Retinal pigment epithelial cell (primary cell): ENCODE measurements at places on chromosomes 5 and 9.

DNA sequence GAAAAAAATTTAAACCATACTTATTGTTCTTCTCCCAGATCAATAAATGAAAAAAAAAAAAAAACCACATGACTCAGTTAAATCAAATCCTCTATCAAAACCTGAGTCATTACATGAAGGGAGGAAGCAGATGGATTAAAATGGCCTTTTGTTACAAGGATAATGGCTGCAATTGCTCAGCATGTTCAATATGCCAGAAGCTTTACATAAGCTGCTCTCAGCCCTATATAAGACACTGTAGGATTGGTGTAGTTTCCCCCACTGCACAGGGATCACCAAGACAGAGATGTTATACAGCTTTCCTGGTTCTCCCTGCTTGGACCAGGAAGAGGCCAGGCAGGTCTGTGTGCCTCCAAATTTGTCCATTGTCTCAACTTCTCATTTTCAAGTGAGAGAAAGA, 101.6 kb upstream of the MAP1B start:
- DNase-seq = no peak

GRCh38 chr9:24652181-24652580, 106.5 kb upstream of the IZUMO3 start:
- no peak for DNase-seq

GRCh38 chr9:20319241-20319640, 303.1 kb downstream of the MLLT3 start:
- DNase-seq = no peak

GRCh38 chr5:113124265-113124664, 147.7 kb downstream of the DCP2 start:
- no peak for DNase-seq

DNA sequence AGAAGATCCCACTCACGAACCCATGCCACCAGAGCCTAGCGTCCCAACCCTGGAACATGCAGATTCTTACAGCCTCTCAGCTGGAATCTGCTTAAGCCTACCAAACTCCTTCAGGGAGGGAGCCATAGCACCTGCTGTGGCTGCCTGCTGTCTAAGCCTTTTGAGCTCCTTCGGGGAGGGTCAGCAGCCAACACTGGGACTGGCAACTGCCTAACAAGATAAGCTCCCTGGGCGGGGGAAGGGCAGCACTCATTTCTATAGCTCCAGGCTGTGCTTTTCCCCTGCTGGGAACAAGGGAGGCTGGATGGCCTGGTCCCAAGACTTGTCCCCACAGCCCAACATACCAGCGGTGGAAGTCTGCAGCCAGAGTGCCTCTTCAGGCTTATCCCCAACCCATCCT, 199.1 kb upstream of the OR13F1 start:
- no peak for DNase-seq

- DNase-seq = no peak
Observed at GRCh38 chr9:110919609-110920008, 118.7 kb downstream of the LPAR1 start.

GRCh38 chr5:113047234-113047633, 70.6 kb downstream of the DCP2 start:
- peak; percentile 33 for DNase-seq

DNA sequence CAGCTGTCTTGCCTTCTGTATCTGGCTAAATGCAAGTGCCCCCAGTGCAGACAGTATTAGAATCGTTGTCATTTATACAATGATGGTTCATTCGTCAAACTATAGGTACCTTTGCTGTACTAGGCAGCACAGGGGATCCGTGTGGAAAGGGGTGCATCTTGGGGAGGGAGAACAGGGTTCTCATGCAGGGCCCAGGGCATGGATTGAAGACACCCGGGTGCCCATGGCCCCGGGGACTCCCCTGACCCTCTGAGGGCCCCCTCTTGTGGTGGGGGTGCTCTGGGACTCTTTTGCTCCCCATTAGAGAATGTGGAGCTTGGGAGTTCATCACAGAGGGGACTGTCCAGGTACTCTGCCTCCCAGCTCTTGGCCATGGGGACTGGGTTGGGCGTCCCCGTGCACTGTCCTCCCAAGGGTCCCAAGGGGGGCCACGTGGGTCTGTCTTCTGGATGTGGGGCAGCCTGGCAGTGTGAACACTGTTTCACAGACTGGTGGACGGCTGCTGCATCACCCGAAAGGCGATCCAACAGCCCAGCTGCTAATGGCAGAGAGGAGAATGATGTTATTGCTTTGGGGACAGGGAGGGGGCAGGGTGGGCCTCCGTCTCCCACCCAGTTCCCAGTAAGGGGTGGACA, 36.9 kb upstream of the RXRA start:
- DNase-seq = no peak

DNA sequence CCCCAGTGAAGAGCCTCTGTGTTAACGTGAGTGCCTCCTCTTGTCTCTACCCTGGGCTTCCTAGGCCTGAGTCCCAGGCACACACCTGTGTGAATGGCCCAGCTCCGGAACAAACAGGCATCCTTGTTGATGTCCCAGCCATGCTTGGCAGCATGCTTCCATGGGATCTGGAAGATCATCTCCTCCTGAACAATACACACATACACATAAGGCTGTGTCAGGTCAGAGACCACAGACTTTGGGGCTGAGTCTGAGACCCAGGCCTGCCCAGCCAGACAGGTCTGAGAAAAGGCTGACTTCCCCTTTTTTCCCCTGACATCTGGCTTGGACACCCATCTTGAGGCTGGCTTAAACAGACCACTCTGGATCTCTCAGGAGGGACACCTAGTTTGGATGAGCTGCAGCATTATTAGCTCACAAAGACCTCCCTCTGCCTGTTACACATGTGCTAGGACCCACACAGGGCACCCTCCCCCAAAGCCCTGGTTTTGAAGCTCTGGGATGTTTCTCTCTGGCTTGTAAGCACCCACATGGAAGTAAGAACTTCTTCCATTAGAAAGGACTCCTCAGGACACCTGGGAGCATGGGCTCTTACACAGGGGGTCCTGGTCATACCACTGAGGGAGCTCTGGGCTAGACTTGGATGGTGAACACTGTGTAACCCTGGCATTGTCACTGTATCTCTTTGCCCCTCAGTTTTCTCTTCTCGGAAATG, 2.6 kb downstream of the IRF1 start:
- no peak for DNase-seq

GRCh38 chr5:91345461-91345860, 37.7 kb downstream of the ARRDC3 start:
- DNase-seq = no peak

DNA sequence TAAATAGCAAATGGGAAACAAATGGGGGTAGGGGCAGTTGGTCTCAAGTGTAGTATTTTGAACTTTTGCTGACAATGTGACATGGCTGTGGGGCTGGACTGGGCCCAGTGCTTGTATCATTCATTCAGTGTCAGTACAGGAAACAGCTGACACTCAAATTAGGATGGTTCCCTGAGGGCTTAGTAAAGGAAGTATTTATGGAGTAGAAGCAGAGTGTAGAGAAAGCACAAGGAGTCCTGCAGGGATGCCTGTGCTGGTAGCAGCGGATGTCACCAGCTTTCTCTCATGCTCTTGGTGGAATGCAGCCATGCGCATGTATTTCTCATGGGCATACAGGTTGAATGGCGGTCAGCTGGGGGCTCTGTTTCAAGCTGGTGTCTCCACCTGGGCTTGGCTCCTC, 72.9 kb upstream of the SLC44A1 start:
- no peak for DNase-seq

DNA sequence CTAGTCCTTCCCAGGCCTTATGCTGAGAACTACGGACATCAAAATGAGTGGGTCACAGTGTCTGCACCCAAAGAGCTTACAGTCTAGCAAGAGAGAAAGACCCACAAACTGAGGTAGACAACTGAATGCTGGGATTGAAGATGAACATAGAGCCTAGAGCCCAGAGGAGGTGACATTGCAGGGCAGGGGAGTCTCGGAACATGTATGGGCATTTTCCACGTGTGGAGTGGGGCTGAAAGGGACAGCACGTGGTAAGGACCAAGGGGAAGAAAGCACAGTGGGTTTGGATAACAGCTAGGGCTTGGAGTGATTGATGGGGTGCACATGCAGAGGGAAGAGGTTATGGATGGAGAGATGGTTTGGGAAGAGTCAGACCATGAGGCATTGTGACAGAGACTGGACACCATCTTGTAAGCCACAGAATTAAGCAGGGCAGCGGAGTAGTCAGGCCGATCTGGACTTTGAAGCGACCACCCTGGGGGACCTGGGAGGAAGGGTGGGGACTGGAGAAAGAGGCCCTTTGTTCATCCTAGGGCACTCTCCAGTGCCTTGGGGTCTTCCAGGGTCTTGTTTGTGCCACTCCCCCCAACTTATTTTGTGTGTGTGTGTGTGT, 47.5 kb upstream of the SH3PXD2B start:
- DNase-seq = no peak

DNA sequence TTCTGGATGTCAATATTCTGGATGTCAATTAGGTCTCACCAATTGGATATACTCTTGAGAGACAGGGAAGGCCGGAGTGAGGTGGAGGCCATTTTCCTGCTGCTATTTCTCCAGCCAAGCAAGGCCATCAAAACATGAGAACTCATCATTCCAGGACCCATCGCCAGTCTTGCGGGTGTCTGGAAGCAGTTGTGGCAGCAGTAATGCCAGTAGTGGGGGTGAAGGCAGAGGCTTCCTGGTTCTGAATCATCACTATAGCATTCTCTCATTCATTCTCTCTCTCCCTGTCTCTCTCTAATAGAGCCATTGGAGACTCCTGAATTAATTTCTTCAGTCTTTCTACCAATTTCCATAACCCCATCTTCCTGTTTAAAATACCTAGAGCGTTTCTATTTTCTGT, 71.8 kb downstream of the EGFLAM start:
- no peak for DNase-seq

- DNase-seq = no peak
Observed at GRCh38 chr9:33255014-33255413, 9.5 kb downstream of the BAG1 start.

DNA sequence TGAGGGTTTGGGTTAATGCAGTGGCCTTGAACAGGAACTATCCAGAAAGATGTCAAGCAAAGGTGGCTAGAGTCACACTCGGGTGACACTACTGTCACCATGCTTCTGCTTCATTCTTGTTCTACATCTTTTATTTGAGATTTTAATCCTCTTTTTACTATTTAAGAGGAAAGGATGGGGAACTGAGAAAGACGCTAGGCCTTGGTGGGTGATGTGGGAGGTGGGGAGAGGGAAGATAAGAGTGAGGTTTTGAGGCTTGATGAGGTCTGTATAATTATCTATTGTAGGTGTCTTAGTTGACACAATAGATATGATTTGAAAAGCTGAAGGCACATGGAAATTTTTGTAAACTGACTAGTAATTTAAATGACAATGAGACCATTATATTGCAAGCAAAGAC, 3.5 kb upstream of the BASP1 start:
- DNase-seq = no peak

DNA sequence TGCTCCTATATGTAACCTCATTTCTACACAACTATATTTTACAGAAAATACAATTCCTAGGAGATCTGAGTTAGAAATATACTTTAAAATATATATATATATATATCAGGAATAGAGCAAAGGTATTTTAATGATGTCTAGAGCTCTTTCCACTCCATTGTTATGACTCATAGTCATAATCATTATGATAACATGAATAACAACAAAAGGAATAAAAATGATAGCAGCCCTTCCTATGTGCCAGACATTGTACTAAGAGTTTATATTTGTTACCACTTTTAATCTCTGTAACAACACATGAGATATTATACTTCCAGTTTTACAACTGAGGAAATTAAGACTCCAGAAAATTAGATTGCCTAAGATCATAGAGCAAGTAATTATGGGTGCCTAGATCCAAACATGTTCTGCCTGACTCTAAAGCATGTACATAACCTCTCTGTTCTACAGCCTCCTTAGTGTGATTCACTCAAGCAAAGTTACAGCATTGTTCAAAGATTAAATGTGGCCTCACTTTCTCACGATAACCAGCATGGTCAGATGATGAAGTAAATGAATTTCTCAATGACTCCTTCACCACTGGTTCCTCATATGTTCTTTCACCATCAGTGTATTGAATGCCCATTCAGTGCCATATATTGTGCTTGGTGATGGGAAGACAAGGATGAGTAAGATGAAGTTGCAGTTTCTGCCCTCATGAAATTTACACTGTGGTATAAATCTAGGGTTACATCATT, 452.1 kb downstream of the EFNA5 start:
- DNase-seq = no peak

- no peak for DNase-seq
Observed at GRCh38 chr5:14948383-14948782, 76.8 kb upstream of the ANKH start.

DNA sequence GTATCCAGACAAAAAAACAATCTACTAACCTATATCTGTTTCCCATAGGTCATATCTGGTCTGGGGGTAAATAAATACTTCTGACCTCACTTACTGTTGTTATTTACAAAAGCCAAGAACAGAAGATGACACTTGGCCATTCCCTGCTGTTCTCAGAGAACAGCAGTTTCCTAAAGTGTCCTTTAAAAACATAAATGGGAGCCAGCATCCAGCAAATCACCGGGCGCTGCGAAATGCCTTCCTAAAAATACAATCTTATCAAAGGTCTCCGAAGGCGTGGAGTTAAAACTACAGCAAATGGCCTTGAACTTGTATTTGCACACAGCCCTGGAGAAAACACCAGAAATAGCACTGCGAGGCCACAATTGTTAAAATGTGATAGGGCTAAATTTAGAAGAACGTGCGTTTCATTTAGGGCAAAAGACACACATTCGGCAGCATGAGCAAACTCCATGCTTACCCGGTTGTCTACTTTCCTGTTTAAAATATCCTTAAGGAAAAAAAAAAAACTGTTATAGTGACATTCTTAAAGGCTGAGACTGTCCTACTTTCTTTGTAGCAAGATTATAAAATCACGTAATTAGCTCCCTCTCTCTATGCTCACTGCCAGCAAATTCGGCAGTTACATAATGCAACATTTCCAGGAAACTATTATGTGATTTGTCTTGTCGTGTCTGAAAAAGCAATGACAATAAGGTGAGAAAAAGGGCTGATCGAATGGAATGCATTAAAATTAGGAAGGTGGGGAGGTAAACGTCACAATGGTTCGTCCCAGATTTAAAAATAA, 1.5 kb downstream of the NFIL3 start:
- DNase-seq = no peak

DNA sequence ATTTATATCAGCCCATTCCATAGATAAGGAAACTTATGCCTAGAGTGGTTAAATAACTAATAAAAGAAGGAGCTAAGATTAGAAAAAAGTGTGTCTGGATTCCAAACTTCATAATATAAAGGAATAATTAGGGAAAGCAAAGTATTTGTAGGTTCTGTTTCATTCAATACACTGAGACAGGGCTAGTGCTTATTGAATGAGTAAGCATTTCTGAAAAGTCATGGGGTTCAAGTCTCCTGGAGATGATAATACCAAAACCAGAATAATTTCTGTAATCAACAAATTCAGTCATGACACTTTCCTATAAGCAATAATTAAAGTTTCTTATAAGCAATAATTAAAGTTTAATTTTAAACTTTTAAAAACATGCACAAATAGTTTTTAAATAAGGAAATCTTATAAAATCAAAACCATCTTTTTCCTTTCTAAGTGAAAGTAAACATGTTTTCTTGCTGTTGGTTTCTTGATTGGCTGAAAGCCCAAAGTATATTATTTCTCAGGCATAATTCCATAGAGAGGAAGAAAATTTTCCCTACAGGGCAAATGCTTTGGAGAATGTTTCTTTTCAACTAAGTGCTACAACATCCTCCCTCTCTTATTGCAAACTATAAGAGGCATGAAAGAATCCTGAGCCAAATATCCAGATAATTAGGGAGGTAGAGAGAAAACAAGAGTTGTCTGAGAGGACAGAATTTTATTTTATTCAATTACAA, 510.2 kb downstream of the PRELID2 start:
- DNase-seq = no peak

- DNase-seq = no peak
Observed at GRCh38 chr9:136668983-136669790, 6.5 kb downstream of the EGFL7 start.
